ENCODE measurements at places on chromosomes 6 and 20.

GRCh38 chr6:117548797-117549301 lies 53.5 kb downstream of the GOPC start:
- no peak for DNase-seq

DNA sequence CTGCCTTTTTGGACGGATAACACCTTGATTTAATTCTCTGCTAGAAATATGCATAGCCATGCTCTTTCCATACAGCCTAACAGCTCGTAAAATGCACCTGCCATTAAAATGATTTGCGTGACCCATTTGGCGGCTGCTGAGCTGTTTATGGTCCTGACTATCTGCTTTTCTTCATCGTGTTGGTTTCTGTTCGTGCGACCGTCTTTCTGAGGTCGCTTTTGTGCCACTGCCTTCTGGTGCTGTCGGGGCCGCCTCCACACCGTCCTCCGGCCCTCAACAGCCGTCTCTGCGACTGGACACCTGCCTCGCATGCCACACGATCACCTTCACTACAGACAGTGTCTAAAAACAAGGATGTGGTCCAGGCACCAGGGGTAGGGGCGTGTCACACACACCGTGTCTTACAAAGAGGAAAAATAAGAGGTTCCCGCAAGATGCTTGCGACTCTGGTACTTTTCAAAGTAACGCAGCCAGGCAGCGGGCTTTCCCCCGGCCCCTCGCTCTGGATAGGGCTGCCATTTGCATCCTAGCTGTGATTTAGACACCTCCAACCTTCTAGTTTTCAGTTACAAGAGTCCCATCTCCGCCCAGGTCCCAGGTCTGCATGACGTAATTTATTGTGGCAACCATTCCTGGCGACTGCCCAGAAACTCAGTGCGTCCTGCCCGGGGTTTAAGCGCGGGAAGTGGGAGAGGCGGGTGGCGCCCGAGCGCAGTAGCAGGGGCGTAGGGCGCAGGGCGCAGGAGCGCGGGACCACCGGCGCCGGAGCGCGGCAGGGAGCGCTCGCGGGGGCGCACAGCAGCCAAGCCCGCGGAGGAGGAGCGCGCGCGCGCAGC lies at the start of gene STMND1:
STMND1 (plus strand) TSS at position 629 of the 836 bp plus-strand sequence. CDS start 208 bp downstream, outside the sequence.
- no peak for DNase-seq

GRCh38 chr6:25369036-25369432 lies 89.9 kb downstream of the CARMIL1 start:
- DNase-seq, result no peak

GRCh38 chr20:49750611-49751396 lies 37.1 kb upstream of the B4GALT5 start:
- DNase-seq, result no peak

DNA sequence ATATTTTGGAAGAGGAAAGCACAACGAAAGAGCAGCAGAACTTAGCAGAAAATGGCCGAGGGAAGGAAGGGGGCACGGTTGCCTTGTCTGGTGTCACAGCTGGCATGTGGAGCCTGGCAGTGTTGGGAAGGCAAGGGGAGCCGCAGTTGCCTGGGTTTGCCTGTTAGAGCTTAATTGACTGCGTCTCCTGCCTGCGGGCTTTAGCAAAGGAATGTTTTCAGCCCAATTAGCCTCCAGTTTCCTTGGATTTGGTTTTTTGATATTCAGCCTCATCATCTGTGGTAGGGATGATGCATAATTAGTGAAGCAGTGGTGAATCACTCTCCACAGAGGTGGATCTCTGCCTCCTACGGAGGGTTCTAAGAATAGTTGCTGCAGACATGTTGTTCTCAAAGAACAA lies 832.6 kb downstream of the QKI start:
- no peak for DNase-seq

DNA sequence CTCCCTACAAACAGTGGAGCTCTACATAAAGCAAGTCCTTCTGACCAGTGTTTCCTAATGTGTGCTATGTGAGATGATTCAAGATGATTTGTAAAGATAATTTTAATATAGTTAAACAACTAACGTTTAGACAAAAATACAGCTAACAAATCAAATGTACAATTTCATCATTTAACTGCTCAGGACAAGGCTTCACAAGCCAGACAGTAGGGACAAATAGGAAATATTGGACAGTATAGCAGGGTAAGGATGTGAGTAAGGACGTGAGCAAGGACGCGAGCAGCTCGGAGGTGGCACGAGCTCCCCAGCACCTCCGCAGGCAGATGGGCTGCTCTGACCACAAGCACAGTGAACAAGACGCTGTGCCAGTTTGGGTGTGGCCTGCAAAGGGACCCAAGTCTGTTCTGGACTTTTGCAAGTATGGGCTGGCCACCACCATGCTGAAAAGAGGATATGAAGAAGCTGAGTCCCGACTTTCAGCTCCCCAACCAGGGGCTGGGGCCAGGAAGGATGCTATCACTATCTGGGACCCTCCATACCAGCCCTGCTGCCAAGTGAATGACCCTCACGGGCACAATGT lies 14.5 kb downstream of the DIDO1 start:
- DNase-seq, result no peak

GRCh38 chr6:45699663-45700062 lies 316.0 kb downstream of the CLIC5 start:
- no peak for DNase-seq

- no peak for DNase-seq
These were observed 14.5 kb downstream of the STX16 start for GRCh38 chr20:58665606-58666005.

DNA sequence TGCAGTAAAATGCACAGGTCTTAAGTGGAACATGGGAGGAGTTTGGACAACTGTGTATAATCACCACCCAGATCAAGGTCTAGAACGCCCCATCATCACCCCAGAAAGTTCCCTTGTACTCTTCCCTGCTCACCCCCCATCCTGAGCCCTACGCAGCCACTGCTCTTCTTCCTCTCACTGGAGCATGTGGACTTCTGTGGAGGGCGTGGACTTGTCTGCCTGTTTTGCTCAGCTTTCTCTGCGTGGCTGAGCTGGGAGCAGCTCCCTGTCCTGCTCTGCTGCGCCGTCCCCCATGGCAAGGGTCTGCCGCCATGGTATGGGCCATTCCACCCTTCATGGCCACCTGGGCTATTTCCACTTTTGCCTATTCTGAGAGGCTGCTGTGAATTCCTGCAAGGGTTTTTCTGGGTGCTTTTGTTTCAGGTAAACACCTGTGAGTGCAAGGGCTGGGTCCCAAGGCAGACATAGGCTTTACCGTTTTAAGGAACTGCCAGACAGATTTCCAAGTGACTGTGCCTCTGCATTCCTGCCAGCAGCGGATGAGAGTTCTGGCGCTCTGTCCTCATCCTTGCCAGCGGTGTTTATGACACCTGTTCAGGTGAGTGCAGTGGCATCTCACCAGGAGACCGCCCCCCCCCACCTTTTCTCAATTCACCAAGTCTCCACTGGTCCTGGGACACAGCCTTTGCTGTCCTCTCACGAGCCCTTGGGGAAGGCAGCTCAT lies 19.7 kb downstream of the PCK1 start:
- DNase-seq, result no peak

- no peak for DNase-seq
These were observed 661 bp upstream of the HEBP2 start for GRCh38 chr6:138403324-138403800.

DNA sequence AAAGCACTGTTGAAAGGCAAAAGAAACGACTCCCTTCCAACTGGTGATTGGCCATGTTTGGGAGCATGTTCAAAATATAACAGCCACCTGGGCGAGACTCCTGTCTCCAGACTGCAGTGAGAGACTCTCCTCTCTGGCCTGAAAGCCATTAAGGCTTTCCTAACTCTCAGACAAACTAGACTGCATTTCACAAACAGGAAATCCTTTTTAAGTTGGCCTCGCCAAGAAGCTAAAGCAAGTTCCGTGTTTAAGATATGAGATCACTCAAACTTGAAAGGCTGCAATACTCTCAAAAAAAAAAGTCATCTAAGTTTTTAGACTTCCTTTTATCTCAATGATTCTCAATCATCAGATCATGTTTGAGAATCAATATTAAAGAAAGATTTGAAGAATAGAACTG lies 117.0 kb downstream of the TFAP2A start:
- DNase-seq, result no peak

DNA sequence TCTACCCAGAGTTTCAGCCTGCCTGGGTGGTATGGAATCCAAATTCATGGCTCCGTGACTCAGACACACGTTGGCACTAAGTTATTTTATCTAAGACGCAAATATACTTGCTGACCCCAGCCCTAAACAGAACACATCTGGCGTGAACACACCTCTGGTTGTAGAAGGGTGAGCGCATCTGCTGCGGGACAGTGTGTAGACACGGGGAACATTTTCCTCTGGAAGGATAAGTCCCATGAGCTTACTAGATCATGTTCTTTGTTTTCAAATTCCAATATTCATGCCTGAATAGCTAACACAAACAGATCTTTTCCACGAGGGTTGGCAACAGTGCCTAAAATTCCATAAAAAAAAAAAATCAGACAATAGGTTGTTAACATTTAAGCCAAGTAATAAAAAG lies 87.8 kb downstream of the TMEM170B start:
- DNase-seq, result no peak

GRCh38 chr6:116444092-116444491 lies 17.1 kb upstream of the CALHM6 start:
- no peak for DNase-seq

- DNase-seq, result no peak
These were observed 7.8 kb upstream of the PLTP start for GRCh38 chr20:45919542-45920399.

- no peak for DNase-seq
These were observed 272.9 kb downstream of the PRL start for GRCh38 chr6:22023937-22024336.

DNA sequence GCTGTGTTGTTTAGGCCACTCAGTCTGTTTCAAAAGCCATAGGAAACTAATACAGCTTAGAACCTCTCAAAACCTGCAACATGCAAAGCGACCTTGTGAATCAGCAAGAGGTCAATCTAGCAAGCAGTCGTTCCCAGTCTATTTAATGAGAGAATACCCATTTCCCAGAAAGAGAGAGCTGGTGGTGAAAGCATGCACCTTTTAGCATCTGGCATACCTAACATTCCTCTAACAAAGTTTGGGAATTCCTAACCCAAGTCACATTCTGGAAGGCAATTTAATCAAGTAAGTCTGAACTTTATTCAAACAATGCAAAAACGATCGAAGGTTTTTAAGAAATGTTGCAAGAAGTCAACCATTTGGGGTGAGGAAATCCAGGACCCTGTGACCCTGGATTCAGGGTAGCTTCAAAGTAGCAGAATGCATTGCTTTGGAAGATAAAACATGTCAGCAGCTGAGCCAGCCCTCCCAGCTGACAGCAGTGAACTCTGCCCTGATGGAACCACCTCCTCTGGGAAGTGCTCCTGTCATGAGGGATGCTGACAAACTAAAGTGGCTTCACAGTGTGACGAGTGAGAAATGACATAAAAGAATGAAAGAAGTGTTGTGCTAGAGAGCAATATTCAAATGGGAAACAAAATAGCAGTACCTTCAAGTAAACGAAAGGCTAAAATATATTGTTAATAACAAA lies 104.8 kb downstream of the GMDS start:
- no peak for DNase-seq

DNA sequence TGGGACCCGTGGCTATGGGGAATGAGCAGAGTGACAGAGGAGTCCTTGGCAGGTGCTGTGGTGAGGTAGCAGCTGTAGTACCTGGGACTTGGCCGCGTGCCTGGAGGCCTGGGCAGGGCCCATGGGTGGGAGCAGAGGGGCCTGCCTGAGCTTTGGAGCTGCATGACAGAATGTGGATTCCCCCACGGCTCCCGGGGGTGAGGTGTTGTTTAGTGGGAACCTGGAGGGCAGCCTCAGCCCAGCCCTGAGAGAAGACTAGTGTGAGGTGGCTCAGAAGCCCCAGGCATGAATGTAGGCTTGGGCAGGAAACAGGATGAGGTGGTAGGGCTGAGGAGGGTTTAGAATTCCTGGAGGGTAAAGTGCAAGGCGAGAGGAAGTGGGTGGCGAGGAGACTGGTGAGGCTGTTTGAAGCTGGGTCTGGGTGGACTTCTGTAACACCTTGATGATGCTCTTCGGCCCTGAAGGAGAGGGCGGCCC lies 86.5 kb upstream of the SCP2D1 start:
- DNase-seq, result peak; percentile 78

GRCh38 chr6:51959744-51960383 lies 127.5 kb downstream of the PKHD1 start:
- peak; percentile 45 for DNase-seq

GRCh38 chr6:100281471-100281901 lies 183.2 kb downstream of the SIM1 start:
- no peak for DNase-seq

DNA sequence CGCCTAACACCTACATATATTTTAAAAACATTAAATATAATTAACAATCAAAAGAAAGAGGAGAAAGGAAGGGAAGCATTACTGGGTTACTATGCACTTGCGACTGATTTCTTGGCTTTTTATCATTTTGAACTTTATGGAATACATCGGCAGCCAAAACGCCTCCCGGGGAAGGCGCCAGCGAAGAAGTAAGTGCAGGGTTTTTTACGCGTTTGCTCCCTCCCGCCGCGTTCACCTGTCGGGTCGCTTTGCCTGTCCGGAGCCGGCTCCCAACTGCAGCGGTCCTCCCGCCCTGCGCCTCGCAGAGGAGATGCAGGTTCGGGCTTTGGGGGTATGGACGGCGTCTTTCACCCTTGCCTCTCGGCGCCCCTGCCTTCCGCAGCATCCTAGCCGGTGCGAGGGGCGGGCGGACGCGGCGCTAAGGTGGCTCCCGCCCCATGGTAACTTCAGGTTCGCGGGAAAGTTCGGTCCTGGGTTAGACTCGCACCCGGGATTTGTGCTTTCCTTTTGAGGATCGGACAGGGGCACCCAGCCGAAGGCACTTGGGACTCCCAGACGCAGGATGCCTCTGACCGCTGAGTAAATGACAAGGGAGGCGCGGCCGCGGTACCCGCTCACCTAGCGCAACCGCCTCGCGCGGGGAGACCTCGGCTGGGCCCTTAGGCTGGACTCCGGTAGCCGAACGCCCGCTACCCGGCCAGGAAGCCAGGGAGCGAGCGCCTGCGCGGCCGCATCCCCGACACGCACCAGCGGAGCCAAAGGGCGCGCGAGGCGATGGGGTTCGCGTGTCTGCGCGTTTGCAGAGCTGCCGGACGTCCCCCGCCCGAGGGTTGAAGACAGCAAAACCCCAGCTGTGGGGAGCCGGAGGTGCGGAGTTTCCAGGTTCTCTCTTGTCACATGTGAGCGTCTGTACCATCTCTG lies 891 bp downstream of the RSPO3 start:
- no peak for DNase-seq

DNA sequence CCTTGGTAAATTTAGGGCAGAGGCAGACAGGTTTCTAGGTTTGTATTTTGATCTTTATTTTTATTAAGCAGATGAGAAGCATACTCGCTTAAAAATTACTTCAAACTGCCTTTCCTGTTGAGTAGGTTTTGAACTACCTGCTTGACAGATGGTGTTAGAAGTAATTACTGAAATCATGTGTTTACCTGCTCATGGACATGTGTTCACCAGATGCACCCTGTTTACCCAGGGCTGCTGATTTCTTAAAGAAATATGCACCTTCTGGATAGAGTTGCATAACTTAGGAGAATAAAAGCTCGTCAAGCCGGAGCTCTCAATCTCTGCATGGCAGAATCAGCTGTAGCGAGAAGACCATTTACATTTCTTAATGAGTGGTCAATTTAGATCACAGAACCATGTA lies 165.1 kb downstream of the CDKAL1 start:
- DNase-seq, result peak; percentile 45
